ENCODE measurements at places on chromosomes 1 and 21.
A peak's percentile ranks its signal among the peaks of the same experiment; 100 is the strongest.

GRCh38 chr1:52727114-52727586 is 897 bp downstream of the ZYG11B start:
- DNase-seq, result no peak

GRCh38 chr1:11357276-11357675 is 84.3 kb downstream of the UBIAD1 start:
- no peak for DNase-seq

DNA sequence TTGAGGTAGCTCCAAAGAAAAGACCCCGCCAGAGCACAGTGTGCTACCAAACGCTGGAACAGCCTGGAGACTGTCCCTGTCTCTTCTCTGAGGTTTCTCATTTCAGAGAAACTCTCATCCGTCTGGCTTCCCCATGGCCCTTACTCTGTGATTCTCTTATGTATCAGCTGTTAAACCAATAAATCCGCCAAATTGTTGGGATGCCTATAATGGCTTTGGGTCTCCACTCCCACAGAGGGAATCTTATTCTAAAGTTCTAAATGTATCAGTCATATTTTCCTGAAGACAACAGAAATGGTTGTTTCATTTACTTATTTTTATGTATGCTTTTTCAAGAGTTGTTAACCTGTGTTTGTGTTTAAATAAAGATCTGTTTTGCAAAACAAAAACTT is 4.0 kb downstream of the ERG start:
- DNase-seq, result no peak

- no peak for DNase-seq
Observed at GRCh38 chr1:200172311-200172710, 144.8 kb downstream of the NR5A2 start.

DNA sequence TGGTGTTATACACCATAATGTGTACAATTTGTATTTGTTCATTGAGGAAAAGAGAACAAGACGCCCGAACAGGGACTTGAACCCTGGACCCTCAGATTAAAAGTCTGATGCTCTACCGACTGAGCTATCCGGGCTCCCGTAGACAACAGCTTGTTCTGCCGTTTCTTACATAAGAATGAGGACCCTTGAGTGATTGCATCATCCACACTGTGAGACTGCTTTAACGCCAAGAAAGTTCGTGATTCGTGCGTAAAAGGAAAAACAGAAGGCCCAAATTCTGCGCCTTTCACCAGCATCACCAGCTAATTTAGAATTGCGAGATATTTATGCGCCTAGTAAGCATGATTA is 9.3 kb upstream of the MDM4 start:
- DNase-seq, result peak; percentile 92

- DNase-seq, result no peak
Observed at GRCh38 chr1:31182352-31182751, 57.3 kb downstream of the NKAIN1 start.

DNA sequence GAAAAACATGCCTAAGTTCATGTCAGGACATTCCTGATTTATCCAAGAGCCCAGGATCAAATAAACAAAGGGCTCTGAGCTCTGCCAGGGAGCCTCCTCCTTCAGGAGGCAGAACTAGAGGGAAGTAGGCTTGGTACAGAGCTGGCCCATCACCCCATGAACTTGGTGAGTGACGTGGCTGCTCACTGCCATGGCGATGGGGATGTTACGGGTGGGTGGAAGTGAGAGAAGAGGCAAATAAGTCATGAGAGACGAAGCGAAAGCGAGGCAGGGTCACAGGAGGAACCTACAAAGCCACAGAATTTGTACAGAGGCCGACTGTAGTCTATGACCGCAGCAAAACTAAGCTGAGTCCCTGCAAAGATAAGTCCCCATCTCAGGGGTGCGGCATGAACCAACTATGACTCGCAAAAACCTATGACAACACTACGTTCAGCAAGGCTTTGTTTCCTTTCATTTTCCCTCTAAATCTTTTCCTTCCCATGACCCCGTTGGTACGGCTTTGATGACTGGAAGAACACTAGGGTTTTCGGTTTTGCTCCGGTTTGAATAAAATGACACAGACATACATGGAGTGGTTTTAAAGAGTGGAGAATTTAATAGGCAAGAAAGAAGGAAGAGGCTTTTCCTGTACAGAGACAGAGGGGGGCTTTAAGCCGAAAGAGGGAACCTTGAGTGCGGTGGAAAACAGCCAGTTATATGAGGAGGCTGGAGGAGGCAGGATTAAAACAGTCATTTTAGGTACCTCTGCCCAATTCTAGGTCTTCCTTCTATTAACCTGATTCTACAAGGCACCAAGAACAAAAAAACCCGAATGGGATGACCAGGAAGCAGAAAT is 74.1 kb downstream of the CD46 start:
- DNase-seq, result no peak

GRCh38 chr1:153827168-153827964 is 52.2 kb downstream of the SLC27A3 start:
- no peak for DNase-seq

DNA sequence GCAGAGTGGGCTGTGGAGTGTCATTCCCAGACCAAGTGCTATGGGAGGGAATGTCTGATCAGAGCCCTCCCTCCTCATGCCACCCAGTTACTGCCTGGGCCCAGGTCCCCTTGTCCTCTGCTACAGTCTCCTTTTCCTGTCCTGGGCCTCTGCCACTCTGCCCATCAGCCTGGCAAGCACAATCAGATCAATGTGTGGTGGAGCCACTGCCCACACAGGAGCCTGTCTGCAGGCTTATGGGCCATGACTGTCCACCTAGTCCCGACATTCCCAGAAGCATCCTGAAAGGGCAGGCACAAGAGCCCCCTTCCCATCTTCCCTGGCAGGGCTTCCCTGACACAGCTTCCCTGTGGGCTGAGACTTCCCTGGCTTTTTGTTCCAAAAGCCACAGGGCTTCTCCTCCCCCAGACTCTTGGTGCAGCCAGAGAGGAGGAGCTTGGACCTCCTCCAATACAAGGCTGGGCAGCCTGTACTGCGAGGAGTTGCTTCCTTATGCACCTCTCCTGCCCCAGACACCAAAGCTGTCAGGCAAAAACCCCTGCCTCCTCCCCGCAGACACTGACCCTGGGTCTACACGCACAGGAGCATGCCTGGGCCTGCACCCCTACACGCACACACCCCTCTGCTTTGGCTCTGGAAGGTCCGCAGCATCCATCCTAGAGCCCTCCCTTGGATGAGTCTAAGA is 29.2 kb upstream of the CNTN2 start:
- peak; percentile 26 for DNase-seq

Measured in NCI-H2081 treated with DMSO at 0.1 percent for 48 hours (cell line).